ENCODE measurements at places on chromosomes 12 and 14.

- no peaks in the 10 kb centered on the region for H3K36me3 ChIP-seq
- H3K27me3 ChIP-seq = peaks cover 49% of the 10 kb centered on the region
- no peak overlapping the region for H3K4me3 ChIP-seq
Measured at GRCh38 chr12:72276181-72276805, 4.1 kb downstream of the TRHDE start.

DNA sequence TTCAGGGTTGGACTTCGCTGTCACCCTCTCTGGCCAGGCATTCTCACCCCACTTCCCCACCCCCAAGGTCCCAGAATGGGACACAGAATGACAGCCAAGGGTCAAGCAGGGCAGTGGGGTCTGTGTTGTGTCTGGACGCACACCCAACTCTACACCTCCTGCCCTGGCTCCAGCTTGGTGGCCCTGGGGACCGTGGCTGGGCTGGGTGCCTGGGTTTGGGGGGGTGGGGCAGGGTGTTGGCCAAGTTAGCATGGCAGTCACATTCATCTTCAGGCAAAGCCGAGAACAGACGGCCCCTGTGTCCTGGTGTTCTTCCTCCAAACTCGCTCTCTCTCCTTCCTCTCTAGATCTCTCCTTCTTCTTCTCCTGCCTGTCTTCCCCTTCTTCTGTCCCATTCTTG, 5.6 kb downstream of the LRP1 start:
- peaks cover 4% of the 10 kb centered on the region for H3K27me3 ChIP-seq
- H3K4me3 ChIP-seq = no peak overlapping the region
- H3K36me3 ChIP-seq = no peaks in the 10 kb centered on the region
- H3K4me1 ChIP-seq = peaks cover 14% of the 10 kb centered on the region
- H3K27ac ChIP-seq = no peak overlapping the region
- no peak for DNase-seq

- H3K4me3 ChIP-seq = no peak overlapping the region
- no peaks in the 10 kb centered on the region for H3K4me1 ChIP-seq
- peaks cover 1% of the 10 kb centered on the region for H3K36me3 ChIP-seq
- no peak for DNase-seq
Measured at GRCh38 chr12:111352296-111352993, 16.4 kb downstream of the PHETA1 start.

GRCh38 chr12:75721796-75722195, 210.4 kb upstream of the KRR1 start:
- peaks cover 5% of the 10 kb centered on the region for H3K27me3 ChIP-seq
- H3K27ac ChIP-seq = no peak overlapping the region
- H3K4me3 ChIP-seq = no peak overlapping the region
- H3K4me1 ChIP-seq = peaks cover 14% of the 10 kb centered on the region

GRCh38 chr14:50342221-50343078, 30.3 kb downstream of the DMAC2L start:
- no peaks in the 10 kb centered on the region for H3K27me3 ChIP-seq
- H3K4me1 ChIP-seq = peaks cover 32% of the 10 kb centered on the region
- no peak overlapping the region for H3K4me3 ChIP-seq
- DNase-seq = peak; percentile 50
- H3K36me3 ChIP-seq = peaks cover 7% of the 10 kb centered on the region

DNA sequence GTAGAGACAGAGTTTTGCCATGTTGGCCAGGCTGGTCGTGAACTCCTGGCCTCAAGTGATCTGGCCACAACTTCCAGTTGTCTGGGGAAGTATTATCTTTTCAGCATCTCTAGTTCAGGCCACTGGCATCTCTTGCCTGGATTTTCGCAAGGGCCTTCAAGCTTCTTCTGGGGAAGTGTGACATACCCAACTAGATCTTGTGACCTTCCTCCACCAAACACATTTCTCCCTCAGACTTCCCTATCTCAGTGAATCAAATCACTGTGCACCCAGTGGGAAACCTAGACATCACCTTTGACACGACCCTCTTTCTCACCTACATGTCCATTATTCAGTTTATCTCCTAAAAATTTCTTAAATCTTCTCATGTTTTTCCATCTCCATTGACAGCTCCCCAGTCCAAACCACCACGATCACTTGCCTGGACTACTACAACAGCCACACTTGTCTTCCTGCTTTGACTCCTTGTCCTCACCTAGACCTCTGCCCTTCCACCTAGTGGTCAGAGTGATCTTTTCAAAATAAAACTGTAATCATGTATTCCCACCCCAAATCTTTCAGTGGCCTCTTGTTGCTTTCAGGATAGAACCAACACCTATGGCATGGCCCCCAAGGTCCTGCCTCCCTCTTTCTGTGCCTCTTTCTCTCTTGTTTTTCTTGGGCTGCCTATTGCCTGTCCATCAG, 3.3 kb downstream of the EEF1AKMT3 start:
- no peak overlapping the region for H3K4me3 ChIP-seq
- H3K27ac ChIP-seq = no peak overlapping the region
- H3K27me3 ChIP-seq = peaks cover 3% of the 10 kb centered on the region

DNA sequence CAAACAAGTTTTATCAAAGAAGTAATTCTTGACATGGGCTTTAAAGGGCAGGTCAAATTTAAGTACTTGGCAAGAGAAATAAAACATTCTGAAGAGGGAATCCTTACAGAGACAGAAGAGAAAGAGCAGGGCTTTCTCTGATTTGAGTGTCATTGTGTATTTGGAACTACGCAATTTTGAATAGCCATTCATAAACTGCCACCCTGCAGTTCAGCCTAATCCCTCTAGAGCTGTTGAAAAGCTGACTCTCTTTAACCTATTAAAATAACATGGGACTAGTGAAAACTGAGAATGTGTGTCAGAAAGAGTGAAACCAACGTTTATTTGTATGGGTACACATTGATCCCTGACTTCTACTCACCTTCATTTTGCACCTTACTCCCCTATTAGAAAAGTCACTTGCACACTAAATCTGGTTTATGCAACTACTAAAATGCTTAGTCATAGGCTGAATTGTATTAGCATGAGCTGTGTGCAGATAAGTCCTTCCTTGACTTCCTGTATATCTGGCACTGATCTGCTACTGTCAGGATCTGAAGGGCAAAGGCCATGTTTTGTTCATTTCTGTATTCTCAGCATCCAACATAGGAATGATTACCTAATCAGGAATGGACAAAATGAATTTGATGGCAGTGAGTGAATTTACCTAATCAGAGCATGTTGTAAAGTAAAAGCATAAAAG, 458.9 kb downstream of the NOVA1 start:
- no peaks in the 10 kb centered on the region for H3K4me1 ChIP-seq
- H3K36me3 ChIP-seq = no peaks in the 10 kb centered on the region
- DNase-seq = no peak
- no peak overlapping the region for H3K4me3 ChIP-seq
- H3K27me3 ChIP-seq = no peaks in the 10 kb centered on the region

- DNase-seq = no peak
- H3K27me3 ChIP-seq = no peaks in the 10 kb centered on the region
- H3K36me3 ChIP-seq = peaks cover 95% of the 10 kb centered on the region
- peaks cover 82% of the 10 kb centered on the region for H3K4me1 ChIP-seq
- H3K4me3 ChIP-seq = peak overlapping the region; percentile 53
Measured at GRCh38 chr12:6458281-6459003, 6.6 kb downstream of the TAPBPL start.

GRCh38 chr12:93072340-93072739, 143.2 kb upstream of the EEA1 start:
- H3K4me3 ChIP-seq = no peak overlapping the region
- no peak overlapping the region for H3K27ac ChIP-seq
- no peaks in the 10 kb centered on the region for H3K36me3 ChIP-seq

DNA sequence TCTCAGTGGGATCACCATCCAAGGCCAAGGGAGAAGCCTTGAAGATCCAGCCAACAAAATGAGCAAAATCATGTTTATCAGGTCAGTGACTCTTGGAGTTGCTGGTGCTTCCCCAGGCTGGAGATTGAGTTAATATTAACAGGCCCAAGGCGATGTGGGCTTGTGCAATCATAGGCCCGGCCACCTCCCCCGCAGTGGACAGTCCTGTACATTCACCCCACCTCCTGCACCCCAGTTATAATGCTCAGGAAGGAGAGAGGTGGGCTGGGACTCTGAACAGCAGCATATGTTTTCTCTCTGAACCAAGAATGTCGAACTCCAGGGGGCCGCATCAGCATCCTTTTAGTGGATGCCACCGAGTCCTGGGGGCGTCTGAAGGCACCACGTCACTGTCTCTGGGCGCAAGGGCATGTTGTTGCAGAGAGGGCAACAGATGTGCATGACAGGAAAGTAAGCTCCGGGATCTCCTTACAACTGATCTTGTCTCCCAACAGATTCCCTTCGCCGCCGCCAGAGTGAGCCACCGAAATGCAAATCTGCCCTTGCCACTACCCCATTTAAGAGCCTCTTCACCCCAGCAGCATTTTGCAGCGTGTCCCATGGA, 32.2 kb upstream of the SERPINA6 start:
- H3K27ac ChIP-seq = no peak overlapping the region
- no peaks in the 10 kb centered on the region for H3K4me1 ChIP-seq
- H3K36me3 ChIP-seq = no peaks in the 10 kb centered on the region
- H3K27me3 ChIP-seq = peaks cover 50% of the 10 kb centered on the region
- DNase-seq = no peak

GRCh38 chr12:69719336-69720316, 19.0 kb upstream of the RAB3IP start:
- H3K27me3 ChIP-seq = peaks cover 11% of the 10 kb centered on the region
- DNase-seq = no peak

GRCh38 chr12:124947561-124948398, 33.3 kb upstream of the UBC start:
- no peak for DNase-seq
- H3K4me1 ChIP-seq = no peaks in the 10 kb centered on the region
- no peaks in the 10 kb centered on the region for H3K27me3 ChIP-seq
- no peak overlapping the region for H3K4me3 ChIP-seq

GRCh38 chr12:69027411-69027881, 94.5 kb upstream of the CPM start:
- DNase-seq = no peak
- H3K27me3 ChIP-seq = peaks cover 26% of the 10 kb centered on the region

DNA sequence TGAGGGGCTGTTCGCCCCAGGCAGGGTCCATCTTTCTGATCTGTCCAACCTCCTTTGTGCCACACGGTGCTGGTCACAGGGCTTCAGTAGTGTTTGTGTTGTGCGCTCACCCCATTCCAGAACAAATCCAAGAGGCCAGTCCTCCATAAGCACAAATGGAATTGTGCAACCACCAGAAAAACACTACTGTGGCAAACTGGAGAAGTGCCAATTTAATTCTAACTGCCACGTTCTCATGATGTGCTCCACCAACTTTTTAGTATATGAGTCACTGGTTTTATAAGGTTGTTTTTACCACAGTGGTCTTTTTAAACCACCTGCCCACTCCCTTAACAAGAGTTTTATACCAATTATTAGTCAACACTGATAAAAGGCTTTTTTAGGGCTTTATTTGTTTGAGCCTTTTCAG, 380.2 kb downstream of the NAV3 start:
- no peaks in the 10 kb centered on the region for H3K4me1 ChIP-seq
- H3K27me3 ChIP-seq = no peaks in the 10 kb centered on the region
- no peak overlapping the region for H3K4me3 ChIP-seq
- H3K36me3 ChIP-seq = no peaks in the 10 kb centered on the region
- H3K27ac ChIP-seq = no peak overlapping the region

DNA sequence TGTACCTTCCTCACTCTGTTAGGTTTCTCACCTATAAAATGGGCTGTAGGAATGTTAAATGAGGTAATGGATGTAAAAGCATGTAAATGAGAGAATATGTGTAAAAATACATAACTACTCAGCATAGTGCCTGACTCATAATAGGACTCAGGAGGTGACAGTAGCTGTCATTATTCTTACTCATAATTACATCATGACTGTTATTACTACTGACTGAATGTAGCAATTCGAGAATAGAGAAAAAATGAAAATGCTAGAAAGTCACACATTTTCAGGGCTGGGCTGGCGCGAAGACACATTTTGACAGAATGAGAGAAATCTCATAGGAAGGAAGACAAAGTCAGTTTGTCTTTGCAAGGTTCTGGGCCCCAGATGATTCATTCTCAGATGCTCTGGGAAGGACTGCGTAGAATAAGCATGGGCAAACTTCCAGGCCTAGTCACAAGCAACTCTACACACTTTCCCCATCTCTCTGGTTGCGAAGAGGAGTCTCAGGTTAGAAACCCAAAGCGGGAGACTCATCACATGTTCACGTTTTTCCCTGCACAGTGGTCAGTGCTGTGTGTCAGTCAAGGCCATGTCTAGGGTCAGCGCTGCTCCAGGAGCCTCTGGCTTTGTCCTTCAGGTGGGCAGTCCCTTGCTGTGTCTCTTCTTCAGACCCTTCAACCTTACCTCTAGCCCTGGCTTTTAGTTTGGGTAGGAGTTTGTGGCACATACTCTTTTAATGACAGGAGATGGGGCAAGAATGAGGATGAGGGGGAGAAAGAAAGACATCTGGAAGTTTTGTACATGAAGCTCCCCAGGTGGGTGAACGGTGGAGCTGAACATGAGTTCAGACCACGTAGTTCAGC, 8.4 kb downstream of the GPRC5A start:
- peak overlapping the region; percentile 53 for H3K27ac ChIP-seq
- peaks cover 8% of the 10 kb centered on the region for H3K27me3 ChIP-seq
- no peak overlapping the region for H3K4me3 ChIP-seq

- H3K27ac ChIP-seq = no peak overlapping the region
- H3K36me3 ChIP-seq = no peaks in the 10 kb centered on the region
- H3K4me3 ChIP-seq = no peak overlapping the region
- H3K4me1 ChIP-seq = no peaks in the 10 kb centered on the region
Measured at GRCh38 chr12:131197490-131197889, 243.8 kb downstream of the ADGRD1 start.

DNA sequence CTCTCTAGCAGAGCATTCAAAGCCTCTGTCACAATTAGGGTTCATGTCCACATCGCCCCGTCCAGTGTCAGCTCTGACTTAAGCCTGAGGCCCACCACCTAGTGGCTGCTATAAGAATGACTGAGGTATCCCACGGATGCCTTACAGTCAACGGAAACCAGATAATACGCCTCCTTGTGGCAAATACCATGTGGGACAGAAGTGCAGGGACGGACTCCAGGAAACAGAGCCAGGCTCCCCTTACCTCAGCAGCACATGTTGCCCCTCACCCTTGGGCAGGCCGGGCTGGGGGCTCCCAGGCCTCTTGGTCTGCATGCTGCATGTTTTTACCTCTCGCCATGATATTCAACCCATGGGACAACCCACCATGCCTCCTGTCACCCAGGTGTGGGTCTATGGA, 86.3 kb downstream of the VWF start:
- no peak overlapping the region for H3K4me3 ChIP-seq
- DNase-seq = peak; percentile 51
- H3K4me1 ChIP-seq = peaks cover 5% of the 10 kb centered on the region
- H3K36me3 ChIP-seq = no peaks in the 10 kb centered on the region
- H3K27me3 ChIP-seq = no peaks in the 10 kb centered on the region

- H3K4me3 ChIP-seq = no peak overlapping the region
- no peak overlapping the region for H3K27ac ChIP-seq
- peaks cover 10% of the 10 kb centered on the region for H3K4me1 ChIP-seq
- DNase-seq = peak; percentile 40
Measured at GRCh38 chr12:2284857-2285256, 232.1 kb downstream of the CACNA1C start.
